Stimulated activated naive CD8-positive, alpha-beta T cell treated with anti-CD3 and anti-CD28 coated beads, Interleukin-15, amount 100 ng/mL, for 72 hours (primary cell): ENCODE measurements at places on chromosomes 7 and 10.

DNA sequence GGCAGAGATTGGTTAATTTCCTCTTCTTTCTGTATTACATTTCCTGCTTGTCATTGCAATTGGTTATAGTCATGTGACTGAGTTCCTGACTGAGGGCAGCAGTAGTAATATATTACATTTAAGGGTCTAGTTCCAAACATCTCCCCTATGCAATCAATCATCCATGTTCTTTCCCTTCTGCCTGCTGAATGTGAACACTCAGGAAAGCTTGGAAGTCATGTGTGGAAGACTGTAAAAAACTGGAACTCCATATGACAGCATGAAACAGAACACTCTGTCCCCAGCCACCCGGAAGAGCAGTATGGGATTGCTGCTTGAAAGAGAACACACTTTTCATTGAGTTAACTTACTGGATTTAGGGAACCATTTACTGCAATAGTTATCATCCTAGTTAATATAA is 459.7 kb upstream of the SEMA3A start:
- no peak for DNase-seq

DNA sequence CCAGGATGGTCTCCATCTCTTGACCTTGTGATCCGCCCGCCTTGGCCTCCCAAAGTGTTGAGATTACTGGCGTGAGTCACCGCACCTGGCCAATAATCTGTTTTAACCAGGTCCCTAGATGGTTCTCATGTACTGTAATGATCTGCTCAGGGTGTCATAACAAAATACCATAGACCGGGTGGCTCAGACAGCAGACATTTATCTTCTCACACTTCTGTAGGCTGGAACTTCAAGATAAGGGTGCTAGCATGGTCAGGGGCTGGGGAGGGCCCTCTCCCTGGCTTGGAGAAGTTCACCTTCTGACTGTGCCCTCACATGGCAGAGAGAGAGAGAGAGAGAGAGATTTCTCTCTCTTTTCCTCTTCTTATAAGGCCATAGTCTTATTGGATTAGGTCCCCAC is 279.4 kb upstream of the LYZL1 start:
- no peak for DNase-seq

DNA sequence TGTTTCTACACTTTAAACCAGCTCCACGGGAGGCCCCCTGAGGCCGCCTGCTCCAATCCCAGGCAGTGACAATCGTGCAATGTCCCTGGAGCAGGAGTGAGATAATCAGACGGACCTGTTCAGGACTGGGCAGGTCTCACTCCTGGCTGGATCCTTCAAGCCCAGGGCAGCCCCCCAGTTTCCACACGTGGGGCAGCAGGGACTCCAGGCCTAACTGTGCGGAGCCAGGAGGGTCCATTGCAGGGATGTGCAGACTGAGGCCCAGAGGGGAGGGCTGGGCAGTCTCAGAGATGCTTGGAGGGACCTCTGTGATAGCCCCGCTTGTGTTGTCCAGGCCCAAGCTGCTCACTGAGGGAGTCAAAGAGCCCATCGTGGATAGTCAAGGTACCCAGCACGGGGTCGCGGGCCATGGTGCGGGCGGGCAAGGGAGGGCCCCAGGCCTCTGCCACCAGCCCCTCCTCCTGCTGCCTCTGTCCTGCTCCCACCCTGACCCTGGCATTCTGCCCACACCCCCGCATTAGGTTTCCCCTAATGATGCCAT is 110.5 kb upstream of the KCTD7 start:
- no peak for DNase-seq

GRCh38 chr7:2753148-2753547 is 65.1 kb downstream of the AMZ1 start:
- no peak for DNase-seq

DNA sequence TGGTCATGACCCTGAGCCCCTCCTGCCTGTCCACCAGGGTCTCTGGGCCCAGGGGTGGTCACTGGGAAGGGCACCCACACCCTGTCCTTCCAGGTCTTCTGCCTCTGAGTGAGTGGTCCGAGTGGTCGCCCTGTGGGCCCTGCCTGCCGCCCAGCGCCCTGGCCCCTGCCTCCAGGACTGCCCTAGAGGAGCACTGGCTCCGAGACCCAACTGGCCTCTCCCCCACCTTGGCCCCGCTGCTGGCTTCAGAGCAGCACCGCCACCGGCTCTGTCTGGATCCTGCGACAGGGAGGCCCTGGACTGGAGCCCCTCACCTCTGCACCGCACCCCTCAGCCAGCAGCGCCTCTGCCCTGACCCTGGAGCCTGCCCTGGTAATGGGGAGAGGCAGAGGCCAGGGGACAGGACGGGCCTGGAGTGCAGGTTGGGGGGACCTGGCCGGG is 13.9 kb upstream of the ZNF862 start:
- no peak for DNase-seq

DNA sequence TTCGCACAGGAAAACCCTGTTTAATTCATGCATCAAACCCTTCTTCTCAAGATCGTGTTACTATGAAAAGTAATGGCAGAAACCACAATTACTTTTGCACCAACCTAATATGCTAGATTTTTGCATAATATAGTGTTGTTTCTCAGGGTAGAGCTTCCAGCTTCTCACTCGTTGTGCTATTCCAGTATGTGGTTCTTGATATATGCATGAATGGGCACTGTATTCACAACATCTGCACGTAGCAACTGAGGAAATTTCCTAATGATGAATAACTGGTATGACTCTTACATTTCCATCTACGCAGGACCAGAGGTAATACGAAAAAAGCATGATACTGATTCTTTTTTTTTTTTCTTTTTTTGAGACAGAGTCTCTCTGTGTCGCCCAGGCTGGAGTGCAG is 326.6 kb upstream of the GALNT17 start:
- no peak for DNase-seq

DNA sequence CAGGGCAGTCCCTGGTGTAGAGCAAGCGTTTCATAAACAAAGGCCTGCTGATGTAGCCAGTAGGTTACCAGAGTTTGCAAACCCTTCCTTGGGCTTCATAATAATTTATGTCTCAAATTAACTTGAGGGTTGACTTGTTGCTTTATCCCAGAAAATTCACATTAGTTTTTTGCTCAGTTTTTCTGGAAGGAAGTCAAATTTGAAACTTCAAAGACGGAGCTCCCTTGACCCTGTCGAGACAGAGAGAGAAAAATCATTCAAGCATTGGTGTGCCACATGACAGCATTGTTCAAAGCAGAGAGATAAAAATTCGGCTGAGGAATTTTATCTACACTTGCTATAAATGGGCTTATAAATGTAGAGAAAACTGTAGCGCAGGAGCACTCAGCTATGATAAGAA is 627.7 kb downstream of the TNS3 start:
- DNase-seq: no peak

- no peak for DNase-seq
These were observed 78.7 kb upstream of the PPP2R2D start for GRCh38 chr10:131822013-131822691.

DNA sequence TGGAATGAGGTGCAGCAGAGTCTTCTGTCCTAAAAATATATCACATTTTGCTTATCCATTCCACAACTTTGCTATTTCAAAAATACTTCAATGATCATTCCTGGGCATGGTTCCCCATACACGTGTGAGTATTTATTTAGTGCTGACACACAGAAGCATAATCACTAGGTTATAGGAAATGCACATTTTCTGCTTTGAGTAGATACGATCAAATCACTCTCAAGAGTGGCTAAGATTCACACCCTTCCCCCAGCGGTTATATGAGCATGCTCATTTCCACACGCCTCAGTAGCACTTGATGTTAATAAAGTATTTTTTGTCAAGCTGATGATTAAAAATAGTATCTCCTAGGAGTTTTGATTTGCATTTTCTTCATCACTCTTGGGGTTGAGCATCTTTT is 93.5 kb upstream of the LRRC4 start:
- DNase-seq: no peak

DNA sequence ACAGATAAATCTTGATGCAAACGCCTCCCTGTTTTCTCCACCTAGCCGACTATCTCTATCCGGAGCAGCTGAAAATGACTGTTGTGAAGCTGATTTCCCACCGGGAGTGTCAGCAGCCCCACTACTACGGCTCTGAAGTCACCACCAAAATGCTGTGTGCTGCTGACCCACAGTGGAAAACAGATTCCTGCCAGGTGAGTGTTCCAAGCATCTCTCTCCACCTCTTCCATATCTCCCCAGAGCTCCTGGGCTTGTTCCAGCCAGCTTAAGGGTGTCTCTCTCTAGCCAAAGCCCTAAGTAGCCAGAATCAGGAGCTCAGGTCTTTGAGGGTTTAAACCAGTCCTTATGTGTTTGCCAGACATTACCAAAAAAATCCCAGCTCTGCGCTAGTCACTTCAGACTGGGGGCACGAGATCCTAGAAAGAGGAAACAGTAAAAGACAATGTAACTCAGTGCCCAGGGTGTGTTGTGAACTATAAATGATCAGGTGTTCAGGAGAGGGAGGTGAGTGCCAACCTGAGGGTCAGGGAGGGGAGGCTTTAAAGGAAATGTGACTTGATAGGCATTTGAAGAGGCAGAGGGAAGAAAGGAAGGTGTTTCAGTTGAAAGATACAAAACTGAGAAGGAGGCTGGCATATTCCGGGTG is 4.4 kb downstream of the PLAU start:
- no peak for DNase-seq

DNA sequence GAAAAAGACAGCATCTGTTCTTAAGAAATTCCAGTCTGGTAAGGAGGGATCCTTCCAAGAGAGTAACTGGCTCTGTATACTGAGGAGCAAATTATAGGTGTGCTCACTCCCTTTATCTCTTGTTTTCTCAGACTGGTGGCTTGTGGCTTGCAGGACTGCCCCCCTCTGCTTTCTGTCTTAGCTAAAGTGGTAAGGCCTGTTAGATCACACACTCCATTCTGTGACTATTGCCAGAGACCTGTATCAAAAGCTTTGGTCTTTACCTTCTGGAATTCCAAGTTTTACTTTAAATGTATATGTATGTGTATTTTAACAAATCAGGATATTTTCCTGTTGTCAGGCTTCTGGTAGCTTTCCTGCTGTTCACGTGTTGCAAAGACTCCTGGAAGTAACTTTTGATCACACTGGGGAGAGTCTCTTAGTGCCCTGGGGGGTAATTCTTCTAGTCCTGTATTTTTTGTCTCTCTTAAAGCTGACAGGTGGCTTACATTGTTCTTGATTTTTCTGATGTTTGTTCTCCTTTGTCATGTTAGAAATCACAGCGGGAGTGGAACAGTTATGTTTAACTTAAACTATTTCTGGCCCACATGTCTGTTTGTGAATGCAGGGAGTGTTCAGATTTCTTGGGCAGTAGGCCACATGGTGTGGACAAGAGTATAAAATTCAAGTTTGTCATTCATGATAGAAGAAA is 99.0 kb downstream of the PLPP4 start:
- DNase-seq: no peak

GRCh38 chr10:46239247-46239646 is 47.5 kb upstream of the ANTXRL start:
- peak; percentile 31 for DNase-seq

- DNase-seq: no peak
These were observed 687 bp downstream of the HELLS start for GRCh38 chr10:94546049-94546900.

DNA sequence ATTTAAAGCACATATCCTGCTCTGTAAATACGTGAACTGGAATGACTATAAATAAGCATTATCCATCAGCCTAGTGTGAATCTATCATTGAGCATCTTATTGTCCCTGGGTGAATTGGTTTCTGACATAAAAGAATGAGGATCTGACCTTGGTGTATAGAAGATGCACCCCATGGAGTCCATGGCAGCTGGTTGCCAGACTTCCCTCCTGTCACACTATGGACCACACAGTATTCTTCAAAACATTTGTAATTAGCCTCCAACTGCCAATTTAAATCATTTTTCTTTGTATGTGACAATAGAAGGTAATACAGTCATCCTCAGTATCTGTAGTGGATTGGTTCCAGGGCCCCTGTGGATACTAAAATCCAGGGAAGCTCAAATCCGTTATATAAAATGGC is 238.1 kb upstream of the ZWINT start:
- DNase-seq: no peak

GRCh38 chr7:92281031-92281430 is 35.3 kb downstream of the ANKIB1 start:
- no peak for DNase-seq

DNA sequence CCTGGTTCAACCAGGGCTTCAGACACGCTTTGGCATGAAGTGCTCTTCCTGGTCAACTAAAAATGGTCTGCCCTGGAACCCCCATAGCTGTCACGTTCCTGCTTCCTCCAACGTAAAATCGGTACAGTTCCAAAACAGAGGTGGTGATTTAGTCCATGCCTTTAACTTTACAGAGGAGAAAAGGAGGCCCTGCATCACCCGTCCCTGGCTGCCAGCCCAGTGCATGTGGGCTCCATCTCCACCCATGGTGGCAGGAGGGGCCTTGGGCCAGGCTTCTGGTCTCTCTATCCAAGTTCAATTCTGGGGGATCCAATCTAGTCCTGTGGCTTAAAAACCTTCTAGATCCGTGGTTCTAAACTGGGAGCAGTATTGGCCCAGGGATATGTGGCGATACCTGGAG is 18.7 kb downstream of the ECHDC3 start:
- DNase-seq: no peak

DNA sequence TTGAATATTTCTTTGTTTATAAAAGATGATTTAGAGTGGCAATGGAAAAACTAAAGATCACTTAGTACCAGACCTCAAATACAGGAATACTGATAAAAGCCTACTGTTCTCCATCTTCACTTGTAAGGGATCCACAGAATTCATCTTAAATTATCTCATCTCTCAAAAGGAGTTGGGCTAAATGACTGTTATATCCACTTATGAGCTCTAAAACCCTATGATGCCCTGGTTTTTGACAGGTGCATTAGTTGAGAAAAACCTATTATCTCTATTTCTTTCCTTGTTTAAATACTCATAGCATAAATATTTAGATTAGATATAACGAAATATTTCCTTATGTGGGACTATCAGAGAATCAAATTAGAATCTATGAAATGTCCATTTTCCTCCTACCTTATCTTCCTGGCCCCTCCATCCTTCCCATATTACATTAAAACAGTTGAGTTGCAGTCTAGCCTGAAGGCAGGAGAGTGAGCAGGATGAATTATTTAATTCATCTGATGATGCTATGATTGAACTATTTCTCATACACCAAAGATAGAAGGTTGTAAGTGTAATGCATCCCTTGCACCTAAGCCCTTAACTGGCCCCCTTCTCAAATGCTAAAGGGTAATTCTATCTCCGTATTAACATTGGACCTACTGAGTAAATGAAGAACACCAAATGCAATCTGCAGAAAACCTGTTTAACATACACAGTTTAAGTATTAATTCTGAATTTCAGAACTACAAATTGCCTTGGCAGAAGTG is 29.7 kb downstream of the PPP3CB start:
- no peak for DNase-seq
